Osteocyte (in vitro differentiated cells): ENCODE measurements at places on chromosomes 16 and 17.

DNA sequence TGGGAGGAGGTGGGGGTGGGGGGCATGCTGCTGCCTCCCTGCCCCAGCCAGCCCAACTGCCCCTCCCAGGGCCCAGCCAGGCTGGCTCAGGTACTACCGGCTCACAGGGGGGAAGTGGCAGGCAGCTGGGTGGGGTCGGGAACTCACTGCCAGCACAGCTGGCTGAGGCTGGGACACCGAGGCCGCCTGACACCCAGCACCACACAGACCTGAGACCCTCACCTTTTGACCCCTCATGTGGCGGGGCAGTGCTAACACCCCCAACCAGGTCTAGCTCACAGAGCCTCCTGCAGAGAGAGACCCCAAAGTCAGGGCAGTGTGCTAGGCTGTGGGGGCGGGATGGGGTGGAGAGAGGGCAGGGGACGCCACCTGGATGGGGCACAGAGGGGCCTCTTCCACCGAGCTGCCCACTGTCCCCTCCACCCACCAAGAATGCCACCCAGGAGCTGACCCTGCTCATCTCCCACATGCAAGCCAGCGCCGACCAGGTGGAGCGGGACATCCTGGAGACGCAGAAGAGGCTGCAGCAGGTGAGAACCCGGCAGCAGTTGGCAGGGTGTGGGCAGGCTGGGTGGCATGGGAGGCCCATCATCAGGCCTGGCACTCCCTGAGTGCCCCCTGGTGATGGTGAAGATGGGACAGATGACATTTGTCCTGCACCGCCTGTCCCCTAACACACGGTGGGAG, 3.0 kb downstream of the EVPLL start:
- H3K27ac ChIP-seq, result no peak overlapping the region
- H3K27me3 ChIP-seq, result peaks cover 11% of the 10 kb centered on the region
- H3K36me3 ChIP-seq, result no peaks in the 10 kb centered on the region

DNA sequence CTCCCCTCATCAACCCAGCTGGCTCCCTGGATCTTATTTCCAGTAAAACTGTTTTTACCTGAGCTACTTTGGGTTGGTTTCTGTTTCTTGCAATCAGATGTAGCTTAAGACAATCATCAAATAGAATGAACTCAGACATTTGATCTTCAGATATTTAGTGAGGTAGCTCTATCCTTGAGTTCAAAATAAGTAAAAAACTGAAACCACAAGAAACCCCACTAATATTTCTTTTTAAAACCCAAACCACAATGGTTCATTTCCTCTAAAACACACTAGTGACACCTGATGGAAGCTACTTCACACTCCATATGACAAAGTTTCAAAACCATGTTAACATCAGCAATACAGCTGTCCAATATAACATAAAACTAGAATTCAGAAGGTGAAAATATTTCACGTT, 37.8 kb downstream of the CACNG1 start:
- H3K27me3 ChIP-seq, result no peaks in the 10 kb centered on the region
- peaks cover 2% of the 10 kb centered on the region for H3K4me1 ChIP-seq
- no peak for DNase-seq
- H3K36me3 ChIP-seq, result peaks cover 46% of the 10 kb centered on the region
- H3K4me3 ChIP-seq, result no peak overlapping the region

- peaks cover 6% of the 10 kb centered on the region for H3K36me3 ChIP-seq
- peak overlapping the region; percentile 58 for H3K27ac ChIP-seq
- H3K27me3 ChIP-seq, result no peaks in the 10 kb centered on the region
These were observed 40.8 kb downstream of the KANSL1 start for GRCh38 chr17:46152423-46152822.

GRCh38 chr16:70753228-70753627, 47.7 kb downstream of the VAC14 start:
- peak overlapping the region; percentile 57 for H3K27ac ChIP-seq
- peaks cover 68% of the 10 kb centered on the region for H3K4me1 ChIP-seq
- no peak overlapping the region for H3K4me3 ChIP-seq
- H3K36me3 ChIP-seq, result peaks cover 15% of the 10 kb centered on the region
- H3K27me3 ChIP-seq, result no peaks in the 10 kb centered on the region
- DNase-seq, result no peak

GRCh38 chr17:18019838-18020154, 19.2 kb downstream of the ATPAF2 start:
- no peak for DNase-seq
- peaks cover 11% of the 10 kb centered on the region for H3K36me3 ChIP-seq
- H3K4me3 ChIP-seq, result no peak overlapping the region
- no peaks in the 10 kb centered on the region for H3K27me3 ChIP-seq
- no peak overlapping the region for H3K27ac ChIP-seq

GRCh38 chr16:82361885-82362284, 191.9 kb upstream of the MPHOSPH6 start:
- peaks cover 10% of the 10 kb centered on the region for H3K27me3 ChIP-seq
- H3K4me3 ChIP-seq, result no peak overlapping the region
- no peaks in the 10 kb centered on the region for H3K4me1 ChIP-seq
- H3K36me3 ChIP-seq, result no peaks in the 10 kb centered on the region
- no peak overlapping the region for H3K27ac ChIP-seq

DNA sequence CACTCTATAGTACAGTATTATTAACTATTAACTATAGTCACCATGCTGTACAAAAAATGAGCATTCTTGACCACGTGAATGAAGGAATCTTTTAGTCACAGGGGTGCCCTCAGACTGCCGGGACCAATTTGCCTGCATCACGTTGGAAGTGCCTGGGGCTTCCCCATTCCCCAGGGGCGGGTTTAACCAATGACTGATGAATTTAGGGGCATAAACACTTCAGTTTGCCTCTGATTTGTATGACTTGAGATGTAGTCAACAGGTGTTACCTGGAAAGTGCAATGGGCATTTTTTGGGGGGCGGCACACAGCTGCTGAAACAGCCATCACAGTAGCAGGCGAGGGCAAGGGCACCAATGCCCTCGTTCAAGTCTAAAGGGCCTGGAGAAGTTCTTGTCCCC, 8.7 kb upstream of the PYY start:
- H3K4me3 ChIP-seq, result no peak overlapping the region
- no peaks in the 10 kb centered on the region for H3K36me3 ChIP-seq
- peaks cover 51% of the 10 kb centered on the region for H3K27me3 ChIP-seq
- H3K4me1 ChIP-seq, result no peaks in the 10 kb centered on the region
- no peak for DNase-seq

- DNase-seq, result no peak
- peaks cover 2% of the 10 kb centered on the region for H3K27me3 ChIP-seq
- no peaks in the 10 kb centered on the region for H3K36me3 ChIP-seq
- no peak overlapping the region for H3K4me3 ChIP-seq
- peaks cover 19% of the 10 kb centered on the region for H3K4me1 ChIP-seq
- H3K27ac ChIP-seq, result no peak overlapping the region
These were observed 17.0 kb upstream of the KRT20 start for GRCh38 chr17:40901981-40902474.

DNA sequence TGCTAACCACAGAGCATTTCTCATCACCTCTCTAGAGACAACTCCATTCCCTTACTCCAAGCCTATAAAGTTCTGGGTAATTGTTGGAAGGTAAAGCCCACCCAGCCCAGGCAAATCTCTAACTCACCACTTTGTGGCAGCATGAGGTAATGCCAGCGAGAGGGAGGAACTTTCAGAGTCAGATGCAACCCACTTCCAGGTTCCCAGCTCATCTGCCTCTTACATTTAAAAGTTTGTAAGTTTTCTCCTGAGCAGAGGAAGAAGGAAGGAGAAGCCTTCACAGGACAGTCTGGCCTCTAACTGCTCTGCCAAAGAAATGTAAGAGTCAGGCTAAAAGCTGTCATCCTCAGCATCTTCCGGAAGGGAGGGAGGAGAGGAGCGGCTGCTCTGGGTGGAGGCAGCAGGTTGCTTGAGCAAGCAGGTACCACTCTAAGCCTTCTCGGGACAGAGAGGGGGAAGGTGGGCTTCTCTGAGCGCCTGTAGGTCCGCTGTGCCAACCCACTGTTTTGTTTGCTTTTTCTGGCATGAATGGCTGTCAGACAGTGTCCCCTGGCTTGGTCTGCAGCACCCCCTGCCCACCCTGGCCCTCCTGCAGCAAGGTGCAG, 1.0 kb downstream of the ZNF319 start:
- peaks cover 21% of the 10 kb centered on the region for H3K4me1 ChIP-seq
- peaks cover 7% of the 10 kb centered on the region for H3K36me3 ChIP-seq
- H3K27me3 ChIP-seq, result no peaks in the 10 kb centered on the region
- peak overlapping the region; percentile 47 for H3K27ac ChIP-seq

GRCh38 chr17:37717627-37718323, 27.1 kb downstream of the HNF1B start:
- H3K36me3 ChIP-seq, result peaks cover 2% of the 10 kb centered on the region
- DNase-seq, result no peak
- H3K4me1 ChIP-seq, result peaks cover 59% of the 10 kb centered on the region
- no peaks in the 10 kb centered on the region for H3K27me3 ChIP-seq

- H3K36me3 ChIP-seq, result no peaks in the 10 kb centered on the region
- no peak overlapping the region for H3K27ac ChIP-seq
- peaks cover under 1% of the 10 kb centered on the region for H3K4me1 ChIP-seq
- DNase-seq, result no peak
- H3K4me3 ChIP-seq, result no peak overlapping the region
These were observed 46.3 kb downstream of the MRM1 start for GRCh38 chr17:36647636-36648035.

- H3K27me3 ChIP-seq, result peaks cover 2% of the 10 kb centered on the region
- no peaks in the 10 kb centered on the region for H3K36me3 ChIP-seq
- H3K4me3 ChIP-seq, result no peak overlapping the region
- H3K4me1 ChIP-seq, result no peaks in the 10 kb centered on the region
- H3K27ac ChIP-seq, result no peak overlapping the region
These were observed 36.2 kb upstream of the PPM1D start for GRCh38 chr17:60563743-60564142.

DNA sequence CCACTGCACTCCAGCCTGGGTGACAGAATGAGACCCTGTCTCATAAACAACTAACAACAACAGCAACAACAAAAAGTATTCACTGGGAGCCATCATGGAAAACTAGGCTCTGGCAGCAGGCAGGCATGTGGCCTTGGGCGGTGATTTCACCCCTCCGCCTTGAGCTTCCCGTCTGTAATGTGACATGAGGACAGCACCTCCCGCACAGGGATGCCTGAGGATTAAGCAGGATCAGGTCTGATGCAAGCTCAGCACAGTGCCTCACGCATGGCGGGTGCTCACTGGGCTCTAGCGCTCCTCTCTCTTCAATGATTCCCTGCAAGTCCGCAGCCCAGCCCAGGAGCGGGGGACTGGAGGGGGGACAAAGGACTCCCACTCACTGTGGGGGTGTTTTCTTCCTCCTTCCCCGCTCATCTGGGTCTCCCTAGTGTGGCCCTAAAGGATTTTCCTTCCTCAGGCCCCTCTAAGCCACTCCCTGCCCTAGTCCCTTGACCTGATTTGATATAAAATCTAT, 2.8 kb downstream of the PLCD3 start:
- DNase-seq, result no peak
- H3K4me3 ChIP-seq, result no peak overlapping the region
- H3K27me3 ChIP-seq, result no peaks in the 10 kb centered on the region
- H3K27ac ChIP-seq, result peak overlapping the region; percentile 95
- H3K36me3 ChIP-seq, result no peaks in the 10 kb centered on the region
